ENCODE measurements at places on chromosomes 3 and 15.

- H3K4me3 ChIP-seq = no peak overlapping the region
- no peak overlapping the region for H3K27ac ChIP-seq
- no peaks in the 10 kb centered on the region for H3K36me3 ChIP-seq
- no peaks in the 10 kb centered on the region for H3K27me3 ChIP-seq
- no peak for DNase-seq
Observed at GRCh38 chr3:118527514-118528044, 507.1 kb downstream of the IGSF11 start.

- no peaks in the 10 kb centered on the region for H3K27me3 ChIP-seq
- peaks cover 35% of the 10 kb centered on the region for H3K4me1 ChIP-seq
- H3K27ac ChIP-seq = peak overlapping the region; percentile 98
- H3K4me3 ChIP-seq = peak overlapping the region; percentile 67
Observed at GRCh38 chr15:92810418-92811138, 89.5 kb upstream of the CHD2 start.

- peak; percentile 46 for DNase-seq
- no peak overlapping the region for H3K4me3 ChIP-seq
- no peak overlapping the region for H3K27ac ChIP-seq
- no peaks in the 10 kb centered on the region for H3K27me3 ChIP-seq
- no peaks in the 10 kb centered on the region for H3K36me3 ChIP-seq
Observed at GRCh38 chr3:67109651-67110204, 111.6 kb downstream of the KBTBD8 start.

DNA sequence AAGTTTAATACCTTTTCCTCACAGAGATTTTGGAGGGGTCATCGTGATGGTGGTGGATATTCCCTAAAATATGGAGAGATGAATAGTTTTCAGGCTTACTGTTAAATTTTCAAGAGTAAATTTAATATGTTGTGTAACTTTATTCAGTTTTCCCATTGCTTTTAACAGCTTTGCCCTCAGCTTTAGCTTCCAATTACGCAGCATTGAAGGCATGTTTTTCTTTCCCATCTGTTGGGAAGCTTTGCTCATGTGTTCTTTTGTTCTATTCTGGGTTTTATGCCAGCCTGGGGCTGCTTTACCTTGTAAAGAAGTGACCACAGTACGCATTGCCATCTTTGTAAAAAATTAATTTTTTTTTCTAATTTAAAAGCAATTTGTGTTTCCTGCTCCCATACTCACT is 151.5 kb downstream of the B3GALNT1 start:
- no peaks in the 10 kb centered on the region for H3K27me3 ChIP-seq
- H3K4me3 ChIP-seq = no peak overlapping the region
- H3K36me3 ChIP-seq = no peaks in the 10 kb centered on the region
- DNase-seq = no peak

DNA sequence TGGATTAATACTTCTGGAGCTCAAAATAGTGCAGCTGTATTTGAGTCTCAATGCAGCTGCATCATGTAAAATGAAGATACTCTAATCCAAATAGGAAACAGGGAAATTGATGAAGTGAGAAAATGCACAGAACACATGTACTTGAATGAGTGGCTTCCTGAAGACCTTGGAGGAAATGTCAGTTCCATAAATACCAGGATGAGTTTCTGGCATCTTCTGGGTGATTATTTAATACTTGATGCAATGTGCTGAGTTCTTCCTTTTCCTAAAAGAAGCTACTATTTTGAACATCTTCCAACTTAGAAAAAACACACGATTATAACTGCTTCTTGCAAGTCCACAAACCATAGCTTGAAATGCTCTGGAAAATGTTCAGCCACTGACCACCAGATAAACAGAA is 162.8 kb downstream of the SLC9A9 start:
- no peak overlapping the region for H3K27ac ChIP-seq
- no peak for DNase-seq
- no peaks in the 10 kb centered on the region for H3K36me3 ChIP-seq
- H3K27me3 ChIP-seq = no peaks in the 10 kb centered on the region
- H3K4me3 ChIP-seq = no peak overlapping the region

DNA sequence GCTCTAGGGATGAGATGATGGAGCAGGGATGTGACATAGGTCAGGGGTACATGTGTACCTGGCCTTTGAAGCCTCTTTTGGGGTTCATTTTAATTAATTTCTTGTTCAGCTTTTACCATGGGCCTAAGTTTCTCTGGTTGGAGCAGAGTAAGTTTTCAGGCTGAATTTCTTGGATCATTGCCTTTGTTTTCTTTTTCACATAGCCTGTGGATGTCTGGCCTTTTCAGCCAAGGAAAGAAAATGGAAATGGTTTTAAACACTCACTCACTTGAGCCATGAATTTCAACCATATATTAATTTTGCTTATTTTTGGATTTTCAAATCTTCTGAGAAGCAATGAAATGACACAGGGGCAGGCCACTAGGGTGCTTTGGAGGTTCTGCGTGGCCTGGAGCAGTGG is 30.2 kb downstream of the CACNA1D start:
- no peak overlapping the region for H3K27ac ChIP-seq
- no peak overlapping the region for H3K4me3 ChIP-seq
- H3K27me3 ChIP-seq = no peaks in the 10 kb centered on the region
- no peaks in the 10 kb centered on the region for H3K4me1 ChIP-seq
- H3K36me3 ChIP-seq = no peaks in the 10 kb centered on the region

GRCh38 chr15:88954431-88955277 is 41.5 kb upstream of the MFGE8 start:
- H3K27me3 ChIP-seq = peaks cover 9% of the 10 kb centered on the region
- no peaks in the 10 kb centered on the region for H3K4me1 ChIP-seq
- H3K36me3 ChIP-seq = no peaks in the 10 kb centered on the region
- no peak overlapping the region for H3K4me3 ChIP-seq

GRCh38 chr3:11588755-11589154 is 55.0 kb downstream of the VGLL4 start:
- no peak overlapping the region for H3K4me3 ChIP-seq
- no peak overlapping the region for H3K27ac ChIP-seq
- peaks cover 38% of the 10 kb centered on the region for H3K36me3 ChIP-seq
- H3K4me1 ChIP-seq = peaks cover 66% of the 10 kb centered on the region

DNA sequence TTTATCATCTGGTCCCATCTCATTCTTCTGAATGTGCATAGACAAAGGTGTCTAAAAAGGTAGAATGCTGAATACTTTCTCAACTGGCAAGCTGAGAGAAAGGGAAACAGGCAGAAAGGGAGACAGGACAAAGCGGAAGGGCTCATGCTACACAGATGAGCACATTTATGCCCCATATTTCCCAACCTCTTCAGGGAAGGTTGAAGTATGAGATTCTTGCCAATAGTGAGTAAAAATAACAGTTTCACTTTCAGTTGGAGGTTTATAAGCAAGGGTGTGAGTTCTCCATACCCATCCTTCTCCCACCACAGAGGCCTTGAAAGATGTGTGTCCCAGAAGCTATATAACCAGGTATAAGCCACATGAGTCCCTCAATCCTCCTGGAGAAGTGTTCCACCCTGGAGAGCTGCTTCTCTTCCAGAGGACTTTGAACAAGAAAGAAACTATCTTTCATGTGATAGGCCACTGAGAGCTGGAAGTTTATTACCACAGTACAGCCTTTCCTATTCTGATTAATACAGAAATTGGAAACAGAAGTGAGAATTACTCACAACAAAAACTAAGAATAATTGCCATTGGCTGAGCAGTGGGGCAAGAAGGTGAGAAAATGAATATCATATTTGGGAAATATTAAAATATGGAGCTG is 709.4 kb upstream of the NR2F2 start:
- H3K27me3 ChIP-seq = no peaks in the 10 kb centered on the region
- H3K4me3 ChIP-seq = no peak overlapping the region
- no peak overlapping the region for H3K27ac ChIP-seq
- H3K36me3 ChIP-seq = no peaks in the 10 kb centered on the region
- DNase-seq = no peak

GRCh38 chr15:23564821-23565394 is 566 bp upstream of the MKRN3 start:
- DNase-seq = no peak
- H3K4me3 ChIP-seq = no peak overlapping the region
- H3K4me1 ChIP-seq = 0 out of 2 replicates have a peak, but pooled peaks cover 6% of the 10 kb centered on the region
- no peak overlapping the region for H3K27ac ChIP-seq

DNA sequence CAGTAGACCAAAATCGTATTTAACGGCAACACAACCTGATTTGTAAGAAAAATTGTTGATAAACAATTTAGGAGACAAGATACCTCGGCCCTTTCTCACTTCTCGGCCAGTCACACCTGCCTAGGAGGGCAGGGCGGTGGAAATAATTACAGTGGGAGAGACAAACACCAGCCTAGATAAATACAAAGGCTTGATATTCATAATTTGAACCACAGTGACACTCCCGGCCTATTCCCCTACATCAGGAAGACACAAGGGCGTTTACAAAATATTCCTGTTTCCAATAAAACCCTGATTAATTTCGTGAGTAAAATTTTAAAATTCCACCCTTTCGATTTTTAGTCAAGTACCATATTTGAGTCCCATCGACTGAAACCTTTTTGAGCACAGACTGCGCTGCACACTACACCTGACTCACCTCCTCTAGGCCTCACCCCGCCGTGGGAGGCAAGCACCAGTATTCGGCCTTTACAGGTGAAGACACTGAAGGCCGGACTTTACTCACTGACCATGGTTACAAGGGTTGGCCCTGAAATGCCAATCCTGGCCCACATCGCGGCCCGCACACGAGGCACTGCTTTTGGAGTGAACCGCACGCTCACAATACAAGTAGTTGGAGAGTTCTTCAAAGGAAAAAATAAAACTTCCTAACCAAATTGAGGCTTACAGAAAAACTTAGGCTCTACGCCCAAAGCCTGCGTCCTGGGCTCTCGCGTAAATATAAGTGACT is 794 bp downstream of the ARPP19 start:
- H3K4me1 ChIP-seq = peaks cover 53% of the 10 kb centered on the region
- H3K36me3 ChIP-seq = peaks cover 6% of the 10 kb centered on the region
- peak overlapping the region; percentile 87 for H3K27ac ChIP-seq
- H3K27me3 ChIP-seq = no peaks in the 10 kb centered on the region
- H3K4me3 ChIP-seq = peak overlapping the region; percentile 64

DNA sequence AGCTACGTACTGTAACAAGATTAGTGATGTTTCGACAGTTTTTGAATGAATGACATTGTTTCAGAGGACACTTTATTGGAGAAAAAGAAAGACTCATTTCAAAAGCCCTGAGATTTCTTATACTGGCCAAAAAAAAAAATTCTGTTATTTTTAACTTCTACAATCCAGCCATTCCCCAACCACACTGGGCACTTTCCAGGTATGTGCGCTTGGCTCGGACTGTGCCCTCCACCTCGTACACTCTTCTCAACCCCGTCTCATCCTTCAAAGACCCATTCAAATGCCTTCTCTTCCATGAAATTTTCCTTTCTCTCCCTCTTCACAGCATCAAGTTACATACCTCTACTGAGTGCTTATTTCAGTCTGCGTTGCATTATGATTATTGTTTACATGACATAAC is 328.5 kb upstream of the SOX2 start:
- no peaks in the 10 kb centered on the region for H3K4me1 ChIP-seq
- H3K27me3 ChIP-seq = no peaks in the 10 kb centered on the region
- H3K27ac ChIP-seq = no peak overlapping the region
- no peak for DNase-seq

GRCh38 chr3:53665608-53666425 is 171.4 kb downstream of the CACNA1D start:
- no peak for DNase-seq
- H3K27ac ChIP-seq = no peak overlapping the region
- no peaks in the 10 kb centered on the region for H3K4me1 ChIP-seq
- no peak overlapping the region for H3K4me3 ChIP-seq
- H3K27me3 ChIP-seq = no peaks in the 10 kb centered on the region

GRCh38 chr3:155069729-155070128 is 10.4 kb upstream of the MME start:
- DNase-seq = no peak
- H3K36me3 ChIP-seq = no peaks in the 10 kb centered on the region
- H3K4me3 ChIP-seq = no peak overlapping the region
- no peaks in the 10 kb centered on the region for H3K4me1 ChIP-seq

- no peaks in the 10 kb centered on the region for H3K4me1 ChIP-seq
- no peak overlapping the region for H3K4me3 ChIP-seq
- no peak for DNase-seq
- no peaks in the 10 kb centered on the region for H3K27me3 ChIP-seq
Observed at GRCh38 chr15:69443032-69443611, 9.5 kb upstream of the RPLP1 start.

GRCh38 chr3:108089579-108089978 is 1.3 kb downstream of the CD47 start:
- H3K36me3 ChIP-seq = no peaks in the 10 kb centered on the region
- no peak overlapping the region for H3K27ac ChIP-seq
- H3K4me3 ChIP-seq = peak overlapping the region; percentile 79
- no peak for DNase-seq

- H3K4me1 ChIP-seq = no peaks in the 10 kb centered on the region
- no peaks in the 10 kb centered on the region for H3K36me3 ChIP-seq
- no peak overlapping the region for H3K27ac ChIP-seq
Observed at GRCh38 chr3:42376344-42376798, 34.0 kb downstream of the LYZL4 start.

GRCh38 chr3:98956008-98956407 is 54.5 kb upstream of the DCBLD2 start:
- H3K4me1 ChIP-seq = no peaks in the 10 kb centered on the region
- H3K36me3 ChIP-seq = no peaks in the 10 kb centered on the region

All from HepG2 (cell line).